Stimulated activated CD8-positive, alpha-beta memory T cell treated with anti-CD3 and anti-CD28 coated beads, Interleukin-2, amount 100 ng/mL, for 1 hour (primary cell): ENCODE measurements at places on chromosomes 2 and 18.

GRCh38 chr2:205758500-205758899 lies 76.2 kb downstream of the NRP2 start:
- DNase-seq, result no peak

- DNase-seq, result no peak
These were observed 1417.6 kb upstream of the CDH2 start for GRCh38 chr18:29594493-29594892.

GRCh38 chr18:63025251-63026090 lies 294.1 kb downstream of the BCL2 start:
- DNase-seq, result no peak

DNA sequence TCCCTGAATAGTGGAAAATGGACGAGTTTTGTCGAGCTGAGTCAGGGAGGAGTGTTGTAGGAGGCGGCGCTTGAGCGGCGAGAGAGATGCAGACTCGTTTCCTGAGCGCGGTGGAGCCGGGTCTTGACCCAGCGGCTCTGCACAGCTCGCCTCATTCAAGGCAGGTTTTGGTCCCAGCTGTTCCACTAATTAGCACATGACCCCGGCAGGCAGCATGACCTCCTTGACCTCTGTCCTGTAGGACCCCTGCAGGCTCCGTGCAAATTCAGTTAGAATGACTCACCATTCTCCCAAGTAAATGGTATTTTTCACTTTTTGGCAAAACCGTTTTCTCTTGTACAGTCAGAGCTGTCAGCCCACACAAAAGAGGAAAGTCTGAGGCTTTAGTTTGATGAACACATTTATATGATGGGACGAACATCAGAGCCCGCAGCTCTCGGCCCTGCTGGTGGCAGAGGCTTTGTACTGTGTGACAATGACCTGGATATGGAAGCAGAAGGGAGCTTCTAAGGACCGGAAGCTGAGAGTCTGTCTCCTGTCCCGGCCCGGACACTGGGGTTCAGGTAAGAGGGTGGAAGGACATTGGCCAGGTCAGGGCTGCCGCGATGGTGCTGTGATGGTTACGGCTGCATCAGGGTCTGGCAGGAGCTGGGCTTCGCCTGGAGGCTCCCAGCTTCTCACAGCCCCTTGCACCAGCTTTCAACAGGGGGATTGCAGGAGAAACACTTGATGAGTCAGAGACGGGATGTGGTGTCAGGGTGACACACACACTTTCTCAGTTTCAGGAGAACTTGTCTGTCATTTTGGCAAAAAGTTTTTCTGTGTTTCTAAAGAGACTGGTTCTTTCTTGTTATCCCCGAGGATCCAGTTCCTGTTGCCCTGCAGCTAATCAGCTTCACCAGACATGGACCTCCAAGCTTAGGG lies 29.9 kb upstream of the ALKAL2 start:
- no peak for DNase-seq

DNA sequence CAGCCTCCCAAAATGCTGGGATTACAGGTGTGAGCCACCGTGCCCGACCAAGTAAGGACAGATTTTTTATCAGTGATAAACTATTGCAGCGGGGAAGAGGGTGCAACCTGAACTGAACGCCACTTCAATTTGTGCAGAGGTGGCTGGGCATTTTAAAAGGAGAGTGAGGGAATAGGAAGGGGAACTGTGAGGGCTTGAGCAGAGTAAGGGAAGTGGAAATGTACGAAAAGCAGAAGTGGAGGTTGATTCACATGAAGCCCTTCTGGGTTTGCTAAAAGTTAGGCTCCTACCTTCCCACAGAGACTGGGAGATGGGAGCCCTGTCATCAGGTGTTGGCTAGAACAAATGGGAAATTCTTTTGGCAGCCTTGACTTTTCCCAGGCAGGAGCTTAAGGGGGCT lies 6.1 kb downstream of the STK11IP start:
- no peak for DNase-seq

- DNase-seq, result no peak
These were observed 116.2 kb upstream of the SOX11 start for GRCh38 chr2:5576015-5576414.

DNA sequence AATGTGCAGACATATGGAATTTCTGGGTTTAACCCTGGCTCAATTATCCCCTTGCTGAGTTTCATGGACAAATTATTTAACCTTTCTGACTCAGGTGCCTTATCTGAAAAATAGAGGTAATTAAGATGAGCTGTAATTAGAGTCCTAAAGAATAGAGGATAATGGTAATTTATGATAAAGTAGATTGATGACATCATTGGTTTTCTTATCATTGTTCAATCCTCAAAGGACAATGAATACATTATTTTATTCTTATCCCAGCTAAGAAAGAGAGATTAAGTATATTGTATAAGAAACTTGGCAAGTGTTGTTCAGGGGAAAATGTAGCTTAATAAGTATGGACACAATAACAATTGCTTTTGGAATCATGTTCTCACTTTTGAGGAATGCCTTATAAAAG lies 279.3 kb downstream of the NYAP2 start:
- no peak for DNase-seq

DNA sequence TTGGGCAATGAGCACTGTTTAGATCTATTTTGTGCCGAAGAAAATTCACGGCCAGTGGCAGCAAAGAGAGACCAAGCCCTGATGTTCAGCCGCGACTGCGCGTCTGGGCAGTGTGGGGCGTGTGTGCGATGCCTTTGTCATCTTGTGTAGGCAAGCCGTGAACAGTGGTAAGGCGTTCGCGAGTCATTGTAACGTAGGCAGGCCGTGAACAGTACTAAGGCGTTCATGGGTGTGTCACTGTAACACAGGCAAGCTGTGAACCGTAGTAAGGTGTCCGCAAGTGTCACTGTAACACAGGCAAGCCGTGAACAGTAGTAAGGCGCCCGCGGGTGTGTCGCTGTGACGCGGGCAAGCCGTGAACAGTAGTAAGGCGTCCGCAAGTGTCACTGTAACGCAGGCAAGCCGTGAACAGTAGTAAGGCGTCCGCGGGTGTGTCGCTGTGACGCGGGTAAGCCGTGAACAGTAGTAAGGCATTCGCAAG lies 99.9 kb downstream of the NFATC1 start:
- no peak for DNase-seq

- no peak for DNase-seq
These were observed 252.2 kb upstream of the CDH20 start for GRCh38 chr18:61080954-61081528.

GRCh38 chr2:71457923-71458322 lies 4.6 kb downstream of the DYSF start:
- no peak for DNase-seq
